ENCODE measurements at places on chromosomes 5 and 9.
A peak's percentile ranks its signal among the peaks of the same experiment; 100 is the strongest.

- no peak for DNase-seq
Observed at GRCh38 chr9:12784461-12785259, 9.8 kb downstream of the LURAP1L start.

- DNase-seq: no peak
Observed at GRCh38 chr5:154547551-154547950, 69.5 kb upstream of the HAND1 start.

DNA sequence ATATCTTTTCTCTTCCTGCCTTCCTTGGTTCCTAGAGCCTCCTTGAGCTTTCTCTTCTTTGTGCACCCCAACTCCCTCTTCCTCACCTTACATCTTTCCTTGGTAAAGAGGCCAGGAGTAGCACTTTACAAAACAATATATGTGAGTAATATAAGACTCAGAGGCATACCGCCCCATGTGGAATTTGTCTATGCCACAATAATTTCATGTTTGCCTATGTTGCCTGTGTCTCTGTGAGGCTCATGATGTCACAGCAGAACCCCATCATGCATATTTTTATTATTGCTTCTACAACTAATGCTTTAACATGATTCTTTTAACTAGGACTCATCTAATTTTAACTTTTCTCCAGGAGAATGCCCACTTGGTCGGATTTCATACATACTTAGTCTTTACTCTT lies 15.0 kb upstream of the LVRN start:
- no peak for DNase-seq

- DNase-seq: no peak
Observed at GRCh38 chr5:65299861-65300260, 181.9 kb downstream of the ADAMTS6 start.

- DNase-seq: no peak
Observed at GRCh38 chr9:135705376-135705775, 3.4 kb downstream of the KCNT1 start.

- no peak for DNase-seq
Observed at GRCh38 chr5:123360910-123361309, 62.3 kb downstream of the CEP120 start.

- no peak for DNase-seq
Observed at GRCh38 chr9:128877852-128878251, 3.9 kb downstream of the KYAT1 start.

DNA sequence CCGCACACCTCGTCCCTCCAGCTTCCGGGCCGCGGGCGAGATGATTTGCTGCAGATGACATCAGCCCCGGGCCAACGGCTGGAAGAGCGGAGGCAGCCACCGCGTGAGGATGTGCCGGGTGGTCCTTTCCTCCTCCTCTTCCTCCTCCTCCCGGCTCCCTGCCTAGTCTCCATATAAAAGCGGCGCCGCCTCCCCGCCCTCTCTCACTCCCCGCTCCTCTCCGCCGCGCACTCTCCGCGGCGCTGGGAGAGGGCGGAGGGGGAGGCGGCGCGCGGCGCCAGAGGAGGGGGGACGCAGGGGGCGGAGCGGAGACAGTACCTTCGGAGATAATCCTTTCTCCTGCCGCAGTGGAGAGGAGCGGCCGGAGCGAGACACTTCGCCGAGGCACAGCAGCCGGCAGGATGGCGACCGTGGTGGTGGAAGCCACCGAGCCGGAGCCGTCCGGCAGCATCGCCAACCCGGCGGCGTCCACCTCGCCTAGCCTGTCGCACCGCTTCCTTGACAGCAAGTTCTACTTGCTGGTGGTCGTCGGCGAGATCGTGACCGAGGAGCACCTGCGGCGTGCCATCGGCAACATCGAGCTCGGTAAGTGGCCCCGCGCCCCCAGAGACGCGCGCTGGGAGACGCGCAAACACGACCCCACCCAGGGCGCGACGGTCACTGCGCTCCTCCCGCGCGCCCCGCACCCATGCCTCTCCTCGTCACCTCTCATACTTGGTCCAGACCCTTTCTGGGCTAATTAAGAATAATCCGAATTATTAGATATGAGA lies at the start of gene MAP1B:
Gene MAP1B, plus strand, starts transcription at position 345 of the 770 bp plus-strand sequence. Its CDS starts 57 bp downstream, at position 402.
- no peak for DNase-seq

GRCh38 chr9:115957585-115957984 lies 196.0 kb upstream of the PAPPA start:
- no peak for DNase-seq

DNA sequence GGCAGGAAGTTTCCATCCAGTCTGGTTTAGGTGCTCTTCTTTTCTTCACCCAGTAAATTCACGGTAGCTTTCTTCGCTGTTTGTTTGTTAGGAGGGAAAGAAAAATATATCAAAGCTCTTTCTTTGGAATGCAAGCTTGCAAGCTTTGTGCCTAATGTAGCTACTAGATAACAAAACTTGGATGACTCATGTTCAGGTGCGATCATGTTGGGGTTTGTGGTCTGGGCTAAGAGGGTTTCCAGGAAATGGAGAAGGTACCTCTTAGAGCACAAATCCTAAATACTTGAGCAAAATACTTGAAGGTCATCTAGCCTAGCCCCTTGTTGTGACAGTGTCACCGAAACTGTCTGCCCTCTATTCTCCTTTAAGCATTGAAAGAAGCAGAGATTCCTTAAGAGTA lies 17.7 kb downstream of the SRP19 start:
- peak; percentile 69 for DNase-seq

DNA sequence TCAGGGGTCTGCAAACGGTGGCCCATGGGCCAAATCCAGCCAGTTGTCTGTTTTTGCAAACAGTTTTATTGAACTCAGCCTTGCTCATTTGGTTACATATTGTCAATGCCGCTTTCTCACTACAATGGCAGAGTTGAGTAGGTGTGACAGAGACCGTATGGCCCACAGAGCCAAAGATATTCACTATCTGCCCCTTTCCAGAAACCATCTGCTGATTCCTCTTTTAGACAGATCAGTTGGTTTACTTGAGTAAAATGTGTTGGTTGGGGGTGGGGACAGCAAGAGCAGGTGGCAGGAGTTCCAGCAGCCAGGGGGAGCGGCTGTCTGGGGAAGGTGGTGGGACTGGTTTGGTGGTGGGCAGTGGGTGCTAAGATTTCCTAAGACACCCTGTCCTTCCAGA lies 54.8 kb downstream of the COL27A1 start:
- DNase-seq: no peak

DNA sequence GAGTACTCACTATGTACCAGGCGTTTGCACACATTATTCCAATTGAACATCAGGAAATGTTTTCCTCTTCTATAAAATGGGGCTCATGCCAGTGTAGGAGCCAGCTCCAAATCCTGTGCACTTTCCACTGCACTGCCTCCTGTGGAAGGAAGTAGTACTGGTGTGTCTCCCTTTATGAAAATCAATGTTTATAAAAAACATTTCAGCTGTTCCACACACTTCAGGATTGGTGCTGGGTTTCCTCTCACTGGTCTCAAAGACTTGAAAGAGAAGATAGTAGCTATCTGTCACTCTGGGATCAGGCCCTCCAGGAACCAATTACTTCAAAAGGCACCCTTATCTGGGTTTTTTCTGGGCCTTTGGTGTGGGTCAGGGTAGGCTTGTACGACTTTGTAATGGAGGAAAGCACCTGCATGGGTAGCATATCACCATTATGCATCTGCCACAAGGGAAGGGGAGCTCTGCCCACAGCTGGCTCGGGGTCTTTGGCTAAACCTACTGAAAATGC lies 32.5 kb downstream of the RAB14 start:
- peak; percentile 100 for DNase-seq

DNA sequence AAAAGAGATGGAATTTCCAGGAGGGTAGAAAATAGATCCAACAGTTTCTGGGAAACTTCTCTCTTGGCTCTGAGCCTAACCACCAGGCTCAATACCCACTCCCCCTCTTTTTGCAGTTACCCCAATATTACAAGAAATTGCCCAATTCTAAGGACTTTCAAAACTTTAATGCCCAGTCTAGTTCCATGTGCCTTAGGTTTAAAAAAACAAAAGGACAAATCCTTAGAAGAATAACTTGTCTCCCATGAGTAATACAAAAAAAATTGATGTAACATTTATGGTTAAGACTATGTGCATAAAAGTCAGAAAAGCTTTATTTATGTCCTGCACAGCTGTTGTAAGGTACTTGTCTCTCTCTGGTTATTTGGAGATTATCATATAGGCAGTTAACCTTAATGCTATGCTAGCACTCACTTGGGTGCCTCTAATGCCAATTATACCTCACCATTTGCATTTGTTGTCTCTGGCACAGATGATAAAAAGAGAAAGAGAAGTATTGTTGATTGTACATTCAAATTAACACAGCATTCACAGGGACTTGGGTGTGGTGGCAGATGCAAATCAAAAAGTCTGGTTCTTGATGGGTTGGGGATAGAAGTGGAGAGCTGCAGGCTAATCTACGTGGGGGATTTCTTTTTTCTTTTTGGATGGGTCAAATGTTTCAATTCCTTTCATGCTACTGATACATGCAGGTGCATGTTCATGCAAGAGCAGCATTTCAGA lies 159.4 kb downstream of the PIK3R1 start:
- no peak for DNase-seq

- DNase-seq: no peak
Observed at GRCh38 chr5:38473008-38473407, 83.4 kb downstream of the LIFR start.

DNA sequence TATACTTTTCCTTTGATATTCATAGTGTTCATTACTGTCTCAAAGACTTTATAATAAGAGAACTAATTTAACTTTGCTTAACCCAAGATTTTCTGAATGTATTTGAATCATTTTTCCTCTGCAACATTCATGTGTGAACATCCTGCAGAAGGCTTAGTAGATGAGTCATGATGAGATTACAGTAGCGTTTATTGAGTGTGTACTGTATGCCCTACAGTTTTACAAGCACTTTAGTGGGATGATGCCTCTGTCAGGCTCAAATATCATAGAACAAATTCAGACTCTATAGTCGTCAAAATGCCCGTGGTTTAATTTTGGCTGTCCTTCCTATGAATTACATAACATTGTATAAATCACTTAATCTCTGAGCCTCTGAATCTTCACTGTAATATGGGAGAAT lies 41.2 kb downstream of the FYB1 start:
- DNase-seq: no peak

DNA sequence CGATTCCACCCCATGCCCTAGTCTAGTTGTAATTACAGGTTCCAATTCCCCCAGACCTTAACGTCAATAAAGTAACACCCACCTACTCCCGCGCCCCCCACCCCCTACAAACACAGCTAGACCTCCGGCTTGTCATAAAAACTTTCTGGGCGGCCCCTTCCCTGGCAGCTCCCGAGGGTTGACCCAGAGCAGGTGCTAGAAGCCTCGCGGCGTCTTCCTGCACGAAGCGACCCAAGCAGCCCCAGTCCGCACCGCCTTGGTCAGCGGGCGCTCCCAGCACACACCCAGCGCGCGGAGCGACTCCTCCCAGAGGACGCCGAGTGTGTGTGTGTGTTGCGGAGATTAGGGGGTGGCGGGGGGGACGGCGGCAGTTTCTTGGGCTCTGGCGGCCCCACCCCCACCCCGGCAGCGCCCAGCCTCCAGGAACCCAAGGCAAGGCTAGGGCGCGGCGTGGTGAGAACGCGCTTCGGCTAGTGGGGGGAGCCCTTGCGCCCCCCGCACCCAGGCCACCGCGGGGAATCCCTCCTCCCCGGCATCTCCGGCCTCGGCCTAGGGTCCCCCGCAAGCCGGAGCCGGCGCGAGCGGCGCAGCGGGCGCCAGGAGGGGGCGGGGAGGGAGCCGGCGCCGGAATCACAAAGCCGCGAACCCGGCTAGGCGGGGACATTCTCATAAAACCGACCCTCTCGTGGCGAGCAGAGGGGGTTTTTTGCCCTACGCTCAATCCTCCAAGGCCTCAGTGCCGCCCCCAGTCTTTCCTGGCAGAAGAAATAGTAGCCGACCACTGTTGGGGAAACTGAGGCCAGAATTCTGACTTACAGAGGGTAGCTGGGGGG lies 2.2 kb downstream of the PCDH1 start:
- DNase-seq: no peak

All from Jurkat, Clone E6-1 (cell line).